ENCODE measurements at places on chromosomes 12 and 14.

DNA sequence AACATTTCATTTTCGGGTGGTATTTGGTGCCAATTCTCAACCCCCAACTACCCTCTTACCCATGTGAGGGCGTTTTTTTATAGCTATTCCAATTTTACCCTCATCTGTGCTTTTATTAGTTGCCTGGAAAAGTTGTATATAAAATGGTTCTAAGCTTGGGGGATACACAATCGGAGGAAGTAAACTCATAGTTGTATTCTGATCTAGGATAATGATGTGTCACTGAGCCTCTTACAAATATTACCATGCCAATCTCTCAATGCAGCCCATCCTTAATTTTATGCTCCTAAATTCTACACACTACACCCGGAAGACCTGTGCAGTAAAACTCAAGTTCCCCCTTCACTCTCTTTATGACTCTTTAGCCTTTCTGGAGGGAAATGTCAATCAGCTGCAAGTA is 1206.5 kb upstream of the FLRT2 start:
- DNase-seq, result no peak

- no peak for DNase-seq
These were observed 42.3 kb upstream of the TPH2 start for GRCh38 chr12:71896205-71896882.

GRCh38 chr14:39998854-39999253 is 566.6 kb upstream of the FBXO33 start:
- no peak for DNase-seq

DNA sequence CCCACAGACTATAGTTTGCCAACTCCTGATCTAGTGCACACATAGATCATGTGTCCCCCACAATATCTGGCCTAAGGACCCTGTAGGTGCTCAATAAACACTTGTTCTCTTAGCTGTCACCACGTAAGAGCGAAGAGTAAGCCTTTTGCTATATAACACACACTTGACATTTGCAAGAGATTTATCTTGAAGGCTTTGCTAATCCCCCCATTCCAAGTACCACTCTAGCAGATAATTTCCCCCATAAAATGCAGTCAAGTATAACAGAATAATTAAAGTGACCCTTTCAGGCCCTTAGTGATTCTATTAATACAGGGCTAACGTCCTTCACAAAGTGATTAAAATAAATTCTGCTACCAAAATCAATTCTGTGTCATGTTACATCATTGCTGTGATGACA is 87.5 kb downstream of the PLXNC1 start:
- peak; percentile 11 for DNase-seq

GRCh38 chr14:35866595-35867279 is 40.6 kb downstream of the BRMS1L start:
- no peak for DNase-seq

GRCh38 chr14:44436458-44436857 is 70.6 kb downstream of the FSCB start:
- no peak for DNase-seq
